Stimulated activated CD4-positive, alpha-beta T cell treated with anti-CD3 and anti-CD28 coated beads, Interleukin-15, amount 100 ng/mL, for 1 hour (primary cell): ENCODE measurements at places on chromosomes 3 and 15.

DNA sequence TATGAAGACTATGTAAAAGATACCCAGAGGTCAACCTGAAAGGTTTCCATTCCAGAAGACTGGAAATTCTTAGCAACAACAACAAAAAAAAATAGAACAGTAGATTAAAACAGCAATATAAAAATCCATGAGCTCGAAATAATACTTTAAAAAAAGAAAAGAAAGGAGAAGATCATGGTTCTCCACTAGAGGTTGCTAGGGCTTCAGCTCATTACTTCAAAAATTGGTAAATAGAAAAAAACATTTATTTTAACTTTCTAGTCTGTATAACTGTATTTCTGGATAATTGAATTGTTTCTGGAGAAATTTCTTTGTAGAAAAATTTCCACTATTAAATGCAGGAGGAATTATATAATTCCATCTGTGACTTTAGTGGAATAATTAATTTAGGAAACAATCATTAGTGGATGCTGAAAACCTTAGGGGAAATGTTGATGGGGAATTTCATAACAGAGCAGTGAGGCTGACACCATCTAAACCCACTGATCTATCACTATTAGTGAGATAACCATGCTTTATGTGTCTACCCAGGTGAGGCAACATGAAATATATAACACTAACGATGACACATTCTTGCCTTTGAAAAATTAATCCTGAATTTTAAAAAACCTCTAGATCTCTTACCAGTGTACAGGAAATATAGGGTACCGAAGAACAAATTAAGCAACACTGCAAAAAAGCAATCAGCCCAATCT lies 62.5 kb upstream of the SNRK start:
- no peak for DNase-seq

DNA sequence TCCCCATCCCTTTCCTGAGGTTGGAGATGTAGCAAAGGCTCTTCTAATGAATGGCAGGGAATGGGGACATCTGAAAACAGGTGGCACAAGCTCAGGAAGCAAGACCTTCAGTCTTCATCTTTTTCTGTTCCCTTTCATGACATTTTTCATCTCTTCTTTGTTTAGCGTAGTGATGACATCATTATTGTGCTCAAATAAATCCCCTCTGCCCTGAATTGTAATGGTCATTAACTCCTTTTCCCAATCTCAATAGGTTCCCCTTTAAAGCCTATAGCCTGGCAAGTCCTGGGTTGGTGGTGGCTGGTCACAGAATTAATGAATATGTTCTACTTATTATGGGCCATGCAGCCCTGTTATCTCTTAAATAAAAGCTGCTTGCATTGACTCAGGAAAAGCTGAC lies 21.4 kb downstream of the TF start:
- no peak for DNase-seq

DNA sequence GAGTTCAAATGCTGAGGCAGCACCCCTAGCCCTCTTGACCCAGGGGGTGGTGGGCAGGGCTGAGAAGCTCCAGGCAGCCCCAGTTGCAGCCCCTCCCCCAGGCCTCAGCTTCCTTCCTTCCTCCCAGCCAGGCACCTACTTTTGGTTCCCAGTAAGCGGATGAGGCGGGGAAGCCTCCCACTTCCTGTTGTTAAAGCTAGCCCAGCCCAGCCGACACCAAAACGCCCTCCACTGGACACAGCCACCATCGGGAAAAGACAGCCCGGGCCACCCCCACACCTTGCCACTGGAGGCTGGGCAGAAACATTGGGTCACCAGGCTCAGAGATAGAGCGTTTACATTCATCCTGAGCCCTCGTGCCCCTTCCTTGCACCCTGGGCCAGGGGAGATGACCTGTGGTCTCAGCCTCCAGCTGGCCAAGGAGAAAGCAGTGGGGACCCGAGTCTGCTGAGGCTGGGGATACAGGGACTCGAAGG lies 3.5 kb downstream of the DUSP7 start:
- DNase-seq, result peak; percentile 23

DNA sequence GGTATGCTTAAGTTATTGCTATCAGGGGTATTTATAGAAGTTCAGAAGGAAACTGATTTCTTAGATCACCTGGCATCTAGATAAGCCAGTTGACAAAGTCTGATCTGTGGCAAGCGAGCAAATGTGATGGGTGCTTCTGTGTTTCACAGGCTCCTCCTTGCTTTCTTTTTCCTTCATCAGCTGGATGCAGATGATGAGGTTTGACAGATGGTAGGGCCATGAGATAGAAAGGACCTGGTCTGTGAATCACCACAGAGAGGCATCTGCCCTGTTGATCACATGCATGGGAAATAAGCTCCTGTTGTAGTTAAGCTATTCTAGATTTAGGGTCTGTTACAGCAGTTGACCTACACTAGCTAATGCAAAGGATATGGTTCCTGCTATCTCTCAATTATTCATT lies 372.0 kb downstream of the NEK10 start:
- DNase-seq, result no peak

DNA sequence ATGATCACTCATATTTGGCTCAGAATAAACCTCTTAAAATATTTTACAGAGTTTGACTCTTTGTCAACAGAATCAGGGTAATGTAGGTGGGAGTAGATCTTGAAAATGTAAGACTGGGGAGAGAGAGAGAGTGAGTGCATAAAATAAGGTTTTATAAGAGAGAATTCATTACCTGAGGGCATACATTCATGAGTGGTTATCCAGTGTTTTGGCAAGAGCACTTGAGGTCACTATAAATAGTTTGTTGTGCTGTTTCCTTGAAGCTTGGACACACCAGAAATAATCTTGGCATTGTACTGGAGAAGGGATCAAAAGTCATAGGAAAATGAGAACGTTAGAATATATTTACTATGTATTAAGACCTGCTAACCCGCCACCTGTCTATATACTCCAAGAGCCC lies 33.4 kb downstream of the SLC28A2 start:
- no peak for DNase-seq

DNA sequence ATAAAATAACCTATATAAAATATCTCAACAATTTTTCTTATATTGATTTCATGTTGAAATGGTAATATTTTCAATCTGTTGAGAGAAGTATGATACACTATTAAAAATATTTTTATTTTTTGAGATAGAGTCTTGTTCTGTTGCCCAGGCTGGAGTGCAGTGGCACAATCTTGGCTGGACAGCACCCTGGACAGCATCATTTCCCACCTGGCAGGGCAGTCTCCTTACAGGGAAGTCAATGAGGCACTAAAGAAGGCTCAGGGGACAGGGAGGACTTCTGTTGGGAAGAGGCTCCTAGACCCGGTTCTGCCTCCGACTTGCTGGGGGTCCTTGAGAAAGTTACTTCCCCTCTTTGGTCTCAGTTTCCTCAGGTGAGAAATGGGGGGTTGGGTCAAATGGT lies 9.4 kb downstream of the GOLGA6L2 start:
- DNase-seq, result no peak

DNA sequence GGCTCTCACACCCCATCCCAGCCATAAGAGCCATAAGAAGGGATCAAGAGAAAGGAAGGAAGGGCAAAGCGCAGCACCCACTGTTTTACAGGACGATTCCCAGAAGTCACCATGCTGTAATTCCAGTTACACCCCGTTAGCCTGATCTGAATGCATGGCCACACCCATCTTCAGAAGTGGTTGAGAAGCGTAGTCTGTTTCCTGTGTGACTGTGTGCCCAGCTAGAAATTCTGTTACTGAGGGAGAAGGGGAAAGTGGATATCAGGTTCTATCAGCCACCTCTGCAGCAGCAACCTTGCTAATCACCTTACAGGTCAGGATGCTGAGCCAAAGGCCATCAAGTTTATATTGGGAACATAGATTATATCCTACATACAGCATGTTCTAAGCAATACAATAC lies 260.0 kb downstream of the ABHD5 start:
- DNase-seq, result no peak

DNA sequence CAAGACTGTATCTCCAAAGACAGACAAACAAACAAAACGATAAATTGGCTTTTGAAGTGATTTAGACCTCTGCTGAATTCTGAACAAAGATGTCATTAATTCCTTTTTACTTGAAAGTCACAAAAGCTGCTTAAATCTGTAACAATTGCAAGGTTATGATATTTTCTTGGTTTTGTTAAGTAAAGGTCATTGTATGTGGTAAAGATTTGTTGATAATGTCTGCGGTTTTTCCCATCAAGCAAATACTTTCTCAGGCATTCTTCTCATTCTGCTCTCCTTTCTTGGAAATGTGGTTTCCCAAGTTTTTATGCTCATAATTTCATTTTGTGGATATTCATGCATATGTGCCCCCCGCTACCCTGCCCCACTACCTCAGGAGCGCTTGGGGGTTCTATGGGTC lies 116.5 kb downstream of the SLMAP start:
- DNase-seq, result no peak

GRCh38 chr15:63502843-63503738 lies 1.3 kb upstream of the USP3 start:
- peak; percentile 38 for DNase-seq

DNA sequence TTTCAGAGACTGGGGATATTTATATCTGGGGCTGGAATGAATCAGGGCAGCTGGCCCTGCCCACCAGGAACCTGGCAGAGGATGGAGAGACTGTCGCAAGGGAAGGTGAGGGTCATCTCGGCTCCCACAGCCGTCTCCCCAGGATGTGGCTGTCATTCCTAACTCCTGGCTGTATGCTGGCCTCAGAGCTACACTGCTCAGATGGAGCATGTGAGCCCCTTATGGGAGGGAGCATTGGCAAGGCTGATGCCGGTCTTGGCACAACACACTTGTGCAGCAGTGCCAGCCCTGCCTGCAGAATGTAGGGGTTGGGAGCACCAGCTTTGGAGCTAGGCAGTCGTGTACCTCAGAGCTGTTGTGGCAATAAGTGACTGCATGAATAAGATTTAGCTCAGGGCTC lies 5.2 kb downstream of the RCCD1 start:
- DNase-seq, result no peak

GRCh38 chr3:129586746-129587430 lies 19.6 kb downstream of the PLXND1 start:
- DNase-seq, result no peak

GRCh38 chr3:6439226-6439625 lies 421.7 kb upstream of the GRM7 start:
- no peak for DNase-seq

DNA sequence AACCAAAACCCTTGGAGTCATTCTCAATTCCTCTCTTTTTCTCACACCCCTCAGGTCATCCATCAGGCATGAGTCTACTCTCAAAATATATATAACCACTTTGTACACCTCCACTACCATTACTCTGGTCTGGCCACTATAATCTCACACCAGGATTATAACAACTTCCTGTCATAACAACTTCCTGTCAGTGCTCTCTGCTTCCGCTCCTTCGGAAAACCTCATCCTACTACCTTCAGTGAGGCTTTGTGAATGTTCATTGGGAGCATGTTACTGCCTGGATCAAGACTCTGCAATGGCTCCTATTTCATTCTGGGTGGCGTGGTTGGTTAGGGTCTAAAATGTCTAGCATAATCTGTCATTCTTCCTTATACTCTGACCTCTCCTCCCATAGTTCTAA lies 447.4 kb downstream of the MAGI1 start:
- no peak for DNase-seq

DNA sequence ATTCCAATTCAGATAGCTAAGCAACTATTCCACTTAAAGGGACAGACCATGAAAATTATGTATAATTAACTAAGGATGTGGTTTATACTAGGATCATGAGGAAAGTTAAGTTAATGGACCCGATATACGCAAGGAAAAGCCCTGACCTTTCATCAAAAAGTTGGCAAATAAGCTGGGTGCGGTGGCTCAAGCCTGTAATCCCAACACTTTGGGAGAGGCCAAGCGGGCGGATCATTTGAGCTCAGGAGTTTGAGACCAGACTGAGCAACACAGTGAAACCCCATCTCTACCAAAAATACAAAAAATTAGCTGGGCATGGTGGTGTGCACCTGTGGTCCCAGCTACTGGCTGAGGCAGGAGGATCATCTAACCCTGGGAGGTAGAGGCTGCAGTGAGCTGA lies 39.6 kb downstream of the SCAP start:
- DNase-seq, result no peak

- no peak for DNase-seq
Observed at GRCh38 chr15:98580572-98580971, 67.8 kb upstream of the IGF1R start.

GRCh38 chr3:28078536-28078935 lies 162.9 kb upstream of the CMC1 start:
- no peak for DNase-seq

DNA sequence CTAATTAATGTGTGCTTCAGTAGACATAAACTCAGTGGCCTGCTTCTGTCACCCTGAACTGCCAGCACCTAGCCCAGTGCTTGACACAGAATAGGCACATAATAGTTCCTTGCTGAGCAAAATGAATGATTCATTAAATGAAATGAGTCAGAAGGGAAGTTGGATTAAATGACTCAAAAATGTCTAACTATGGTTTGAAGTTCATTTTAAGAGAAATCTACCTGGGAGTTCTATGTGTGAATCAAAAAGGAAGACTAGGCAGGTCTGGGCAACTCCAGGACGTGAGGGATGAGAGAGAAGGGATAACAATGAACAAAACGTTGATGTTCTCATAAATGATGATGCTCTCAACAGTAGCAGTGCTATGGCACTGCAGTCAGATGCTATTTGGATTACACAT lies 175.0 kb downstream of the CFAP20DC start:
- no peak for DNase-seq

GRCh38 chr3:154361099-154361498 lies 36.8 kb upstream of the DHX36 start:
- DNase-seq, result no peak

GRCh38 chr3:58190882-58191281 lies 19.9 kb downstream of the DNASE1L3 start:
- no peak for DNase-seq

- DNase-seq, result no peak
Observed at GRCh38 chr3:38998086-38998485, 53.7 kb downstream of the SCN11A start.

DNA sequence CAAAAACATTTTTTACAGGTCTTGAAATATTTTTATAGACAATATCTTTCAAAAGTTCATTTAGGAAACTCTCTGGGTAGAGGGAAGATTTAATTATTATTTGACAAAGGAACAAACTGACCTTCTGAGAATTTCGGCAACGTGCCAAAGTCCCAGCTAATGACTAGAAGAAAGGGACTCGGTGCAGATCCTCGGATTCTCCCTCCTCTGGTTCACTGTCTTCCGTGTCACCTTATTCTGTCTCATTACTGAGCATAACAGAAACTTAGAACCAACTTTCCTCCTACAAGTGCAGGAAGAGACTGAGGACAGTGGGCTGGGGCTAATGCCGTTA lies 339.1 kb downstream of the MECOM start:
- DNase-seq, result no peak

DNA sequence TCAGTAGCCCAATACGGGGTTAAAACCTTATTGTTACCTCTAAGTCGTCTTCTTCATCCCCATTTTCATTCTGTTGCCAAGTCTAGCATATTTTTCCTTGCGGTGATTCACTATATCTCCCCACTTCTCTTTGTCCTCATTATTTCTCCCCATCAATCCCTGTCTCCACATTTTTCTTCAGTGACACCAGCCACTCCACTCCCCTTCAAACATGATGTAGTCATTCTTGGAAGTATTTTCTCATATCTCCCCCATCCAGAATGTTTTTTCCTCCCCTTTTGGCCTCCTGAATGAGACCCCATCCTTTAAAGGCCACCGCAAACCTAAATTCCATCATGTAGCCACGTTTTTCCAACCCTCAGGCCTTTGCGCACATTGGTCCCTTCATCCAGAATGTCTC lies 105.9 kb downstream of the TOP2B start:
- DNase-seq, result no peak

GRCh38 chr3:123064914-123065313 lies 1.9 kb upstream of the PDIA5 start:
- no peak for DNase-seq
